ENCODE measurements at places on chromosomes 6 and 20.

- DNase-seq, result no peak
These were observed 12.2 kb downstream of the HLA-DRB5 start for GRCh38 chr6:32517654-32518445.

DNA sequence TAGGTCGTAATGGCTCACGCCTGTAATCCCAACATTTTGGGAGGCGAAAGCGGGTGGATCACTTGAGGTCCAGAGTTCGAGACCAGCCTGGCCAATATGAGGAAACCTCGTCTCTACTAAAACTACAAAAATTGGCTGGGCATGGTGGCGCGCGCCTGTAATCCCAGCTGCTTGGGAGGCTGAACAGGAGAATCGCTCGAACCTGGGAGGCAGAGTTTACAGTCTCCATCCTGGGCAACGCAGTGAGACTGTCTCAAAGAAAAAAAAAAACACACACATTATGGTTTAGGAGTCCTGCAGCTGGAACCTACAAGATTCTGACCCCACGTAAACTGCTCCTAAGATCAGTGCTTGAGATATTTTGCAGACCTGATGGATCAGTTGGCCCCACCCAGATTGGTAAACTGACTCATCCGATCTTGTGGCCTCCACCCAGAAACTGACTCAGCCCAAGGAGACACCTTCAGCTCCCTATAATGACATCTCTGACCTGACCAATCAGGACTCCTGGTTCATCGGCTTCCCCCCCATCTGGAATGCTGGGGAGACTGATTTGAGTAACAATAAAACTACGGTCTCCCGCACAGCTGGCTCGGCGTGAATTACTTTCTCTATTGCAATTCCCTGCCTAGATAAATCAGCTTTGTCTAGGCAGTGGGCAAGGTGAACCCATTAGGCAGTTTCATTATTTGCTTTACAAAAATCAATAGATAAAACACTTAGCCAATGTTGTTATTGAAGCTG lies 96.2 kb upstream of the BTN3A2 start:
- DNase-seq, result no peak

DNA sequence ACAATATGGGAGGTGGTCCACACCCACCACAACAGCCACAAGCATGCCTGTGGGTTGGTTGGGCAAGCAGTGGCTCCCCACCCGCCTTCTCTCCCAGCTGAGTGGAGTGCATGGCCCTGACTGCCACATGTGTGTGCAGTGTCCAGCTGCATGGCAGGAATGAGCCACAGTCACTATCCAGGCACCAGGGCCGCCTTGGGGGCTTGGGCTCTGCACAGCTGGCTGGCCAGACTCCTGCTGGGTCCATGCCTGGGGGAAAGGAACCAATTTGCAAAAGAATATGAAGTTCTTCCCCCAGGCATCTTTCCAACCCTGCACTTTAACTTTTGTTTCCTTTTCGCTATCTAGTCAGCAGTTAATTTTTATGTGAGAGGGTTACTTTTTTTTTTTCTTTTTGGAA lies 11.6 kb upstream of the ASCC3 start:
- DNase-seq, result no peak

GRCh38 chr6:133358574-133359150 lies 117.5 kb downstream of the EYA4 start:
- DNase-seq, result no peak

- no peak for DNase-seq
These were observed 132.9 kb upstream of the MYLIP start for GRCh38 chr6:15996030-15996429.

DNA sequence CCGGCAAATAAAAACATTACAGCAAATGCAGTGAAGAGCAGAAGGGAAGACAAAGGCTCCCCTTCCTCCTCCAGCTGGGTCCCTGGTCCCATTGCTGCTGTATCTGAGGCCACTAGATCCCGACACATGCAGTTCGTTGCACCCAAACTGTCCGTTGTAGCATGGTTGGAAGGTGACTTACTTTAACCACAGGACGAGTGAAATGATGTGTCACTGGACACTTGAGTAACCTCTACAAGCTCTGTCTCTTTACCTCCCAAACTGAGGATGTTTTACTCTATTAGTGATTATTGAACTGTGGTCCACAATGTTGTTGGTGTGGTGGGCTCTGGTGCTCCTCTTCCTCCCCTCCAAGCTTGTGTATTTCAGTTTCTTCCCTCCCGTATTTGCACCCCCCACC lies 46.2 kb upstream of the ARMH2 start:
- no peak for DNase-seq

DNA sequence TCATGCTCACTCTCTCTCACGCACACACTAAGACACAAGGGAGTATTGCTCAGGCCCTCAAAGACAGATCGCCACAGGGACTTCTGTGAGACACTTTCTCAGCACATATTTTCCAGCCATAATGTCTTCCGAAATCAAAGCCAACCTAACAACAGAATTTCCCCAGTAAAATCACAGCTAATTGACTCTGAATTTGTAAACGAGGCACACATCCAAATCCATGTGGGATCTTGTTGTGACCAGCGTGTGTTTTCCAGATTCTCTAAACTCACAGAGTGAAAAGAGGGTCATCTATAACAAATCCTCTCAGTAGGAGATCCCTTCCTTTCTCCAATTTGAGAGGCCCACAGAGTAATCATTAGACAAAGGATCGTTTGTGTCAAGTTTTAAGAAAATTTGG lies 280.4 kb downstream of the PACRG start:
- no peak for DNase-seq

GRCh38 chr6:133814797-133815196 lies 74.1 kb upstream of the TCF21 start:
- DNase-seq, result no peak
